ENCODE measurements at places on chromosomes 16 and 17.

DNA sequence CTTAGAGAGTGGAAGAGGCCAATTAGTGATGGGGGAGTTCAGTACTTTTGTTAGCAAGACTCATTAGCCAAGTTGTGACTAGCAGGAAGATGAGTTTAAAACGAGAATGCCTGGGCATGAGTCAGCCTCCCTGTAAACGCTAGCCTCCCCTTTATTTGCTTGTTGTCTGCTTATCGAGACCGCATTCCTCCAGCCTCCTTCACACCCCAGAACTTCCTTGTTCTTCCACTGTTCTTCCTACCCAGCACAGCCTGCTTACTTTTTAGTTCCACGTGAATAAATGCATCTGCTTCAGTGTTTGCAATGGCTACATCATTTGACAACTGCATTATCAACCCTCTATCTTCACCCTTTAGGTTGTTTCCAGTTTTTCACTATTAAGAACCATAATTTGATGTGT lies 20.2 kb upstream of the OR3A1 start:
- DNase-seq, result no peak

DNA sequence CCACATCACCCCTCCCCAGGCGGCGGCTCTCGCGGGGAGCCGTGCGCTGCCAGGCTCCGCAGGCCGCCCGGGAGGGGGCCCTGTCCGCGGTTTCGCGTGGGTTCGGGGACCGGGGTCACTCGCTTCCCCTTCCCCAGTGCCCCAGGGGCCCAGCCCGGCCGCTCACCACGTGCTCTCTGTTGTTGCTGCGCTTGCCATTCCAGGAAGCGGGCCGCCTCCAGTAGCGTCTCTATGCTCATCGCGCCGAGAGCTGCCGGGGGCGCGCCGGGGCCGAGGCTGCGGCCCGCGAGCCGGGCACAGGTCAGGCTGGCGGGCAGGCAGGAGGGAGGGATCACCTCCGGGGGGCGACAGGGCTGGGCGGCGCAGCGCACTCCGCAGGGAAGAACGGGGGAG lies 390 bp downstream of the MNT start:
- DNase-seq, result peak; percentile 37

GRCh38 chr17:59356543-59357218 lies 25.2 kb downstream of the YPEL2 start:
- no peak for DNase-seq

- DNase-seq, result no peak
Measured at GRCh38 chr17:33171931-33172330, 121.2 kb downstream of the ASIC2 start.

GRCh38 chr16:53504665-53505064 lies 1.7 kb upstream of the AKTIP start:
- DNase-seq, result no peak

- no peak for DNase-seq
Measured at GRCh38 chr17:62996221-62996620, 30.2 kb downstream of the TANC2 start.

- DNase-seq, result peak; percentile 84
Measured at GRCh38 chr16:3021449-3022207, 1.5 kb downstream of the TNFRSF12A start.

DNA sequence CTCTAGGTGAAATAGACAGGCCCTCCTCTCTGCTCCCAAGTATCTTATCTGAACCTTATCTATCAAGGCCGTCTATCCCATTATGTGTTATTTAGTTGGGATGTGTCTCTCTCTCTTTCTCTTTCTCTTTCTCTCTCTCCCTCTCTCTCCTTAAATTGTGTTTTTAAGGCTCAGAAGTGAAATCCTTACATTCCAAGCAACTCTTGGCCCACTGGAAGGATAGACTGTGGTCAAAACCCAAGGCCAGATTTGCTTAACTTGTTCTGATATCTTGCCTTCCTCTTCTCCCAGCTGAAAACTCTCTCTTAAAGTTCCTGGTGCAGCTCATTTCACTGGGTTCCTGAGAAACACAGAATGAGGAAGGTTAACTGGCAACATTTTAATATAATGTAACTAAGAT lies 14.7 kb downstream of the CDRT4 start:
- DNase-seq, result no peak

DNA sequence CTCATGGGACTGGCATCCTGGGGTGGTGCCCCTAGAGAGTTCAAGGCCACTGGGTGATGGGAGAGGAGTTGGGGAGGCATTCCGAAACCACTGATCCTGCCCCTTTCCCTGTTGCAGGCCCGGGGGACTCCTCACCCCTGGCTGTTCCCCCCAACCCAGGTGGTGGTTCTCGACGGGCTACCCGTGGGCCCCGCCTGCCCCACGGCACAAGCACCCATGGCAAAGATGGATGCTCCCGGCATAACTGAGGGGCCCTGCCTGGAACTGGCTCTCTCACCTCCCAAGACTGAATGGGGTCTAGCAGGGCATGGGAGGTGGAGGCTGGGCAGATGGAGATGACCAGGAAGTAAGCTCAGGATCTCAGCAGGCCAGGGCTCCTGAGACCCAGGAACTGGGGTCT lies 6.6 kb downstream of the BTBD17 start:
- DNase-seq, result no peak

Measured in activated CD4-positive, alpha-beta T cell treated with anti-CD3 and anti-CD28 coated beads, Interleukin-2, amount 50 U/mL, for 24 hours (primary cell).